Activated naive CD4-positive, alpha-beta T cell treated with anti-CD3 and anti-CD28 coated beads, Interleukin-2, amount 10 ng/mL, durations not matched to agents 7 days and 5 days (primary cell): ENCODE measurements at places on chromosomes 6 and 20.
A peak's percentile ranks its signal among the peaks of the same experiment; 100 is the strongest.

DNA sequence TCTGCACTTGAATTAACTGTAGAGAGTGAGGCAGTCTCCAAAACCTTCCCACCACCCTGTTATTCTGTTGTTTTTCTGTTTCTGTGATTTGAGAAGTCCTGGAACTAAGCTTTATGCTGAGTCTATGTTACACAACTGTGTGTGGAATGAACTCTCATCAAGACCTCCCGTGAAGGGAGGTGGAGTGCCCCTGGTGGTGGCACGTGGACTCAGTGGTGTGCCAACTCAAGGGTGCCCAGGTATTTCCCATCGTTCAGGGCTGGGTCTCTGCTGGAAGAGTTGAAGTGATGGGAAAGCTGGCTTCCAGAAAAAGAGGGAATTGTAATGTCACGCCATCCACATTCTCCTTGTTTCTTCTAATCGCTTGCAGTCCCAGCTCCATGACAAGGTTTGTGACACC, 374.2 kb downstream of the SMOC2 start:
- no peak for DNase-seq

DNA sequence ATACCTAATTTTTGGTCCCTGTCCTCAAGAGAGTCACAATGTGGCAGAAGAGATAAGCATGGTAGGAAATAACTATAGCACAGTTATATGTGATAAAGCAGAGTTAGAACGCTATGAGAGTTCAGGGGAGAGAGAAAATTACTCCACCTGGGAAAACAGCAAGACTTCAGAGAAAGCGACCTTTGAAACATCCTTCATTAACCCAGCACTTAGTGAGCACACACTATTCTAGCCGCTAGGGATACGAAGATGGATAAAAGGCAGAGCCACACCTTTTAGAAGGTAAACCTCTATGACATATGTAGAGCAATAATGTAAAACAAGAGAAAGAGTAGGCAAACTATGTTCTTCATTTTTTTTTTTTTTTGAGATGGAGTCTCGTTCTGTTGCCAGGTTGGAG, 264.3 kb downstream of the PTPRK start:
- no peak for DNase-seq

DNA sequence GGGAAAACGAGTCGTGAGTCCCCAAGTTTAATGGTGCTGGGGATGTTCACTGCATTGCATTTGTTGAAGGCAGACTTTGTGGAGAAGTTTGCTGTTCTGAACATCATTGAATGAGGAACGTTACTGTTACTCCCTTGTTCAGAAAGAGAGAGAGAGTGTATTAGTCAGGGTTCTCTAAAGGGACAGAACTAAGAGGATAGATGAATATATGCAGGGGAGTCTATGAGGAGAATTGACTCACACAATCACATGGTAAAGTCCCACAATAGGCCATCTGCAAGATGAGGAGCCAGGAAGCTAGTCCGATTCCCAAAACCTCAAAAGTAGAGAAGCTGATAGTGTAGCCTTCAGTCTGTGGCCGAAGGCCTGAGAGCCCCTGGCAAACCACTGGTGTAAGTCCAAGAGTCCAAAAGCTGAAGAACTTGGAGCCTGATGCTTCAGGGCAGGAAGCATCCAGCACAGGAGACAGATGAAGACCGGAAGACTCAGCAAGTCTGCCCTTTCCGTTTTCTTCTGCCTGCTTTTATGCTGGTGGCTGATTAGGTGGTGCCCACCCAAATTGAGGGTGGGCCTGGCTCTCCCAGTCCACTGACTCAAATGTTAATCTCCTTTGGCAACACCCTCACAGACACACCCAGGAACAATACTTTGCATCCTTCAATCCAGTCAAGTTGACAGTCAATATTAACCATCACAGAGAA, 223.5 kb upstream of the PCSK2 start:
- no peak for DNase-seq

DNA sequence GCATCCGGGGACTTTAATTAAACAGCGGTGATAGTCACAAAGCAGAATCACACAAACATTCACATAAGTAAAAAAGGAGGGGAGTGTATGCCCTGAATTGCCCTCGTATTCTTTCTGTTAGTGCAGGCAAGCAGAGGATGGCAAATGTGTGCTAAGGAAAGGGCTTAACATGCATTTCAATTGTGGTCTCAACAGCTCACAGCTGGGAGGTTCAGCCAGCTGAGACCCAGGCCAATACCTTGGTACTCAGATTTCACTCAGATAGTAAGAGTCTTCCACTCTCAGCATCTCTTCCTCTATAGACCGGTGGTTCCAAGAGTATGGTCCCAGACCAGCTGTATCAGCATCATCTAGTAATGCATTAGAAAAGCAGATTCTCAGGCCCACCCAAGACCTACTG, 215.1 kb downstream of the PHACTR1 start:
- no peak for DNase-seq

DNA sequence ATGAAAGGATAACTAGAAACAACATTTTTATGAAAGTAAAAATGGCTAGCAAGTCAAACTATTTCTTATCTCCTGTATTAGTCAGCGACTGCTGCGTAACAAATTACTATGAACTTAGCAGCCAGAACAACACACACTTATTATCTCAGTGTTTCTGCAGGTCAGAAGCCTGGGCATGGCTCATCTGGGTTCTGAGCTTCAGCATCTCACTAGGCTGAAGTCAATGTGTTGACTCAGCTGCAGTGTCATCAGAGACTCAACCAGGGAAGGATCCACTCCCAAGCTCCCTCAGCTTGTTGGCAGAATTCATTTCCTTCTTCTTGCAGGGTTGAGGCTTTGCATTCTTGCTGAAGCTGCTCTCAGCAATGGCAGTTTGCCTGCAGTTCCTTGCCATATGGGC, 33.2 kb upstream of the IGF2R start:
- DNase-seq, result no peak

DNA sequence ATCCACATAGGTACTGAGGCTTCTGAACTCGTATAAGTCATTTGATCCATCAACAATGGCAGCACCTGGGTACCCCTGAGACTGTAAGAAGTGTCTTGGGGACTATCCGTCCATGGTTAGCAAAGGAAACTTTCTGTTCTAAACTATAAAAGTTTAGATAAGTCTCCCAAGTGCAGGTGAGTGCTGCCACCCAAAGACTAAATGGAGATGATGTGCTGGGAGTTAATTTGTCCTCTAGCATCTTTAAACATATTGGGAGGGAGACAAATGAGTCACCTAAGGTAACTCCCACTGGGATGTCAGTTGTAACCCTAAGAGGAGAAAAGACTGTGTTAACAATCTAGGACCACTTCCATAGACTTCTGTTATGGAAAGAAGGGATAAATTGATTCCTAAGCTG, 6.2 kb downstream of the BEND6 start:
- no peak for DNase-seq

DNA sequence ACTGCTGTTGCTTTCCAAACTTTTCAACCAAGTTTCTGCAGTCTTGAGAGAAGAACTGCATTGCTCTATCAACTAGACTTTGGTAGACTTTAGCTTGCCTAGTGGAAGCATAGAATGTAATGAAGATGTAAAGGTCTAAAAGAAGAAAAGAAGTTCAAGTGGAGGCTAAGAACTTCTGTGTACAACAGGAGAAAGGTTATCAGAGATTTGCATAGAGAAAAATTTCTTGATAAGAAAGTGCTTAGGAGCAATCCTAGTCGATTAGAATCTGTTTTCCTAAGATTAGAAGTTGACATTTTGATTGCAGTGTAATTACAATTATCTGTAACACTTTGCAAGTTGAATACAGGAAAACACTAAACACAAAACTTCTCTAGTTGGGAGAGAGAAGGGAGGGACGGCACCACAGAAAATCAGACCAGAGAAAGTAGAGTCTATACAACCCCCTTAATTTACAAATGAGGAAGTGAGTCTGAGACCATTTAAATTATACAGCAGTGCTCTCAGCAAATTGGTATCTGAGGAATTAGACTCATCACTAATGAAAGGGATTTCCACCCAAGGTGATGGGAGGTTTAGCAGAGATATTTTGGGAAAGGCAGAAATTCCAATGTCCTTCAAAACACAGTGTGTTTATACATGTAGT, 194.3 kb upstream of the MARCKS start:
- DNase-seq, result no peak

DNA sequence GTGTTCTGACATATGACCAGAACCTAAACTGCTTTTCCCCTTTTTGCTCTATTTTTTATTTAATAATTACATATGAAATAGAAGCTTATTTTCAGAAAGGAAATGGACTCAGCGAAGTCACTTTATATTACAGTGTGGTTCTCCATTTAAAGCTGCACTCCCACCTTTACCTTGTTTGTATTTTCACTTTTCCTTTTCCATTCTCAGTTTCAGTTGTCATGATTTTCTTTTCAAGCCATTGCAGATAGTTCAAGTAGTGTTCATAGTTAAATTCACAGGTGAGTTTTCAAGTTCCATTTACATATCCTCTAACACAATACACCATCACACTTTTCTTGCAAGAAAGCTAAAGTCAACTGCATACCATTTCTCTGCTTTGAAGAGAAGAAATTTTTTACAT, 400.2 kb downstream of the HACE1 start:
- no peak for DNase-seq

GRCh38 chr6:1574083-1574761, 35.5 kb upstream of the FOXC1 start:
- DNase-seq, result no peak

DNA sequence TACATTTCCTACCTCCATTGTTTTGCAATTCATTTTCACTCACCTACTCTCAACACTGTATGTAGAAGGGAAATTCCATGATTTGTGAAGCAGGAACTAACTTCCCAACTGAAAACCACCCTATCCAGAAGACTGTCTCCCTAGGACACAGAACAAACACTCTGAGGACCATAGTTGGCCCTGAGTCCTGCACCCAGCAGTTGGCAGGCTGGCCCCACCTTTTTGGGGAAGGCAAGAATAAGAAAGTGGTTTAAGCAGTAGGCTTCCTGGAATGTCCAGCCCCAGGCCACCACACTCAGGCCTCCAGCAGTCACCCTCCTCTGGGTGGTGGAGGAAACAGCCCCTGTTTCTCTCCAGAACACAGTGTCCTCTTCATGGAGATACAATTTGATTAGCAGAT, 258.8 kb downstream of the ARHGAP18 start:
- DNase-seq, result no peak

GRCh38 chr6:13553646-13554045, 20.8 kb upstream of the SIRT5 start:
- no peak for DNase-seq

- no peak for DNase-seq
Observed at GRCh38 chr6:134145786-134146185, 93.4 kb upstream of the SLC2A12 start.

DNA sequence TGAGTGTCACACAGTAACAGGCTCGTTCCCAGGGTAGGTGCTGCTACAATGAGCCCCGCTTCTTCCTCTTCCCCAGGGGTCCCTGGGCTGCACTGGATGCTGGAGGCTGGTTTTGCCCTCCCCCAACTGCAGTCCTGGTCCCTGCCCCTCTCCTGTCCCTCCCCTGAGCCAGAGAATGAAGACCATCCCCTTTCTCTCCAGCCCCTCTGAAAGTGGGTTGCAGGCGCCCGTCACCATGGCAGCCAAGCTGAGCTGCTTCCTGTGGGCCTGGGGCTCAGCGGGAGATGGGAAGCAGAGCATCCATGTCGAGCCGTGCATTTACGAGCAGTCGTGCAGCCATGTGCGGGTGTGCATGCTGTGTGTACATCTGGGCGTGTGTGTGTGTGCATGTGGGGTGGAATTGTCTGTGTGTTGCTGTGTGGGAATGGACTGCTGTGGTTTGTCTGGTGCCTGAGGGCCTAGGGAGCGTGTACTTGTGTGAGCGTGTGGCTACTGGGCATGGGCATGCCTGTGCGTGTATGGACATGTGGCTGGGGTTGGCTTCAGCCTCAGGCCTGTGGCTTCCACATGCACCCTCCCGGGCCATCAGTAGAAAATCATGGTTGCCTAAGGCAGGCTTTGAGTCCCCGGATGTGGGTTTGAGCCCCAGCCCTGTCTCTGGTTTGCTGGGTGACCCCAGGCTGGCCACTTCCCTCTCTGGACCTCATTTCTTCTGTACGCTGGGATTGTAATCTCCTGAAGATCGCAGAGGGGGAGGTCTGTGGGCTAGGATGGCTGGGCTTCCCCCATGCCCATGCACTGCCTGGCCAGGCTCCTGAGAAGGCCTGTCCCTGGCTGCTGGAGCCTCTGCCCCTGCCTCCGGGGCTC, 48.8 kb downstream of the SRC start:
- no peak for DNase-seq

- DNase-seq, result peak; percentile 79
Observed at GRCh38 chr6:30684386-30685156, 1.9 kb downstream of the PPP1R18 start.

DNA sequence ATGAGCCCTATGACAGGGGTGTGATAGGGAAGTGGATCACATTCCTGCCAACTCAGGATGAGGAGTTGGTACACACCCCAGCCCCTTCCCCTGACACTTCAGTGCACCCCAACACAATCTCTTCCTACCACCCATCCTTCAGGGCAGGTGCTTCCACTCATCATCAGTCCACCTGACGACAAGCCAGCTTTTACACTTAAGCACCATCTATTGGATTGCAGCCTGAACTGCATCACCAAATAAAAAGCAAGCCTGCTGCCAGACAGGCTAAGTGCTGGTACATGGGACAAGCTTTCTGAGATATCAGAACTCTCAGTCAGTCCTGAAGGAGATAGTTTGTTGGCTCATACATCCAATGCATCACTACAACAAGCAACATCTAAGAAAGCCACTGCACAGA, 69.0 kb upstream of the TMEM200A start:
- no peak for DNase-seq

- DNase-seq, result no peak
Observed at GRCh38 chr6:92231171-92231701, 1188.1 kb downstream of the EPHA7 start.

- no peak for DNase-seq
Observed at GRCh38 chr6:134099770-134100169, 47.3 kb upstream of the SLC2A12 start.

DNA sequence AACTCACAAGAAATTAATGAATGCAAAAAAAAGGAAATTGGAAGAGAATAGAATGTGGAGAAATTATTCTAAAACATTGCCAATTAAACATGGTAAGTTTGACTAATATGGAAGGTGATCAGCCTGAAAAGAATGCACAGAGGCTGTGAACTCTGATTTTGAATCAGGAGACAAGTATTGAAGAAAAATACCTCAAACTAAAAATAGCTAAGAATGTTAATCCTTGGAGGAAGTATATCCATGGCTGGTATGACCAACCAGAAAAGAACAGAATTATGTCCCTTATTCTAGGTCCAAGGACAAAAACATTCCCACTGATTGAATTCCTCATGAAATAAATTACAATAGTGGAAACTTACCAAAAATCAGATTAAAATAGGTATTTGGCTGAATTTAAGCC, 7.3 kb upstream of the RIMS1 start:
- no peak for DNase-seq

DNA sequence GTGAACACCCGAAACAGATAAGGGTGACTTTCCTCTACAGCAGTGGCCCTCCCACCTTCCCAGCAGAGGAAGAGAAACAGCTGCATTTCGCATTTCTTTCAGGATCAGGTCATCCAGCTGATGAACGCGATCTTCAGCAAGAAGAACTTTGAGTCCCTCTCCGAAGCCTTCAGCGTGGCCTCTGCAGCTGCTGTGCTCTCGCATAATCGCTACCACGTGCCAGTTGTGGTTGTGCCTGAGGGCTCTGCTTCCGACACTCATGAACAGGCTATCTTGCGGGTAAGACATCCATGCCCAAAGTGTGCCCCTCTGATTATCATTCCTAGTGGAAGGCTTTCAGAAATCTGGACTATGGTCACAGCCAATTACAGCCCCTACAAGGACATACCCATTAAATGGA, 27.8 kb upstream of the MROH8 start:
- DNase-seq, result no peak
